ENCODE measurements at places on chromosomes 2 and 18.

DNA sequence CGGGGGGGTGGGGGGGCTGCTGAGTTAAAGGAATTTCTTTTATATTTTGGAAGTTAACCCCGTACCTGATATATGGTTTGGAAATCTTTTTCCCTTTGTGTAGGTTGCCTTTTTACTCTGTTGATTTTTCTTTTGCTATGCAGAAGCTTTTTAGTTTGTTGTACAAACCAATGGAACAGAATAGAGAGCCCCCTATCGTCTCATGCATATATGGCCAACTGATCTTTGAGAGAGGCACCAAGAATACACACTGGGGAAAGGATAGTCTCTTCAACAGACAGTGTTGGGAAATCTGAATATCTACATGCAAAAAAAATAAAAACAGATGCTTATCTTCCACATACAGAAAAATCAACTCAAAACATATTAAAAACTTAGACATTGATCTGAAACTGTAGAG, 647.8 kb upstream of the KLHL29 start:
- no peak for DNase-seq

- DNase-seq = no peak
Measured at GRCh38 chr2:38584881-38585280, 17.8 kb downstream of the HNRNPLL start.

- no peak for DNase-seq
Measured at GRCh38 chr18:57209713-57210106, 62.8 kb downstream of the BOD1L2 start.

- DNase-seq = no peak
Measured at GRCh38 chr2:235421618-235422017, 72.2 kb upstream of the AGAP1 start.

DNA sequence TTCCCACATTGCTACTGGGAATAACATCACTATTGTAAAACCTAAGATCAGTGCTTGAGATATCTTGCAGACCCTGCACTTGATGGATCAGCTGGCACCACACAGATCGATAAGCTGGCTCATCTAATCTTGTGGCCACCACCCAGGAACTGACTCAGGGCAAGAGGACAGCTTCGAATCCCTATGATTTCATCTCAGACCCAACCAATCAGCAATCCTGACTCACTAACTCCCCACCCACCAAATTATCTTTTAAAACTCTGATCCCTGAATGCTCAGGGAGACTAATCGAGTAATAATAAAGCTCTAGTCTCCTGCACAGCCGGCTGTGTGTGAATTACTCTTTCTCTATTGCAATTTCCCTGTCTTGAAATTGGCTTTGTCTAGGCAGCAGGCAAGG, 11.3 kb upstream of the TEX44 start:
- DNase-seq = no peak

- no peak for DNase-seq
Measured at GRCh38 chr2:98883780-98884211, 52.2 kb downstream of the CRACDL start.

DNA sequence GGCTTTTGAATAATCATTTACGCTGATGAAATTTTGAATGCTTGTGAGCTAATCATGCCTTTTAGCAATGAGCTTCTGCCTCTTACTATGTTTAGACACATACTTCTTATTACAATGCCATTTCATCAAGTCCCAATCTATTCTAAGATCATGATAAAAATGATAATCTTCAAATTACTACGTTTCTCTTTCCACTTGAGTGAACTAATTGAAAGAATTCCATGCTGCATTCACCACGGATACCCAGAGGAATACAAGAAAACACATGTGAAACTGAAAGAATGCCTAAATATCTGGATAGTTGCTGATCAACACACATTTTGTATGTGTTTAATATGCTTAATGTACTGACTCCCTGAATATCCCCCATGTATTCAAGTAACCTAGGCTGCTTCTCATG, 62.3 kb downstream of the LRRTM4 start:
- no peak for DNase-seq

DNA sequence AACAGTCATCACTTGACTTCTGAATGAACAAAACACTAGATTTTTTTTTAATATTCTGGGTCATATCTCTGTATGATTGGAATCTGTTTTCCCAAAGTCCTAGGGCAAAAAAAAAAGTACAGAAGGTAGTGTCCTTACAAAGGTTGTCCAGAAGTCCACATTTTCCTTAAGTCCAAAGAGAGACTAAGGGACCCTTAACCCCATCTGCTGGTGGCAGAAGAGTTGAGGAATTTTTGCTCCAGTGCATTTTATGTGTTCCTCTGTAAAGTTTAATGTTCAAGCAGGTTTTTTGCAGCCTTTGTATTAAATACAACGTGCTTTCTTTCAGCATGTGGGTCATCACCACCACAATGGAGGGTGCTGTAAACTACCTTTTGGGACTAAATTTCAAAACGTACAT, 215.9 kb downstream of the SP3 start:
- DNase-seq = no peak

Measured in activated T-cell treated with anti-CD3 and anti-CD28 coated beads, Interleukin-2, amount 50 U/mL, for 1 hour (primary cell).